ENCODE measurements at places on chromosomes 2 and 18.
A peak's percentile ranks its signal among the peaks of the same experiment; 100 is the strongest.

GRCh38 chr18:75533950-75534349 lies 106.4 kb upstream of the SMIM21 start:
- DNase-seq, result no peak

- no peak for DNase-seq
Observed at GRCh38 chr2:155215037-155215707, 516.7 kb downstream of the KCNJ3 start.

DNA sequence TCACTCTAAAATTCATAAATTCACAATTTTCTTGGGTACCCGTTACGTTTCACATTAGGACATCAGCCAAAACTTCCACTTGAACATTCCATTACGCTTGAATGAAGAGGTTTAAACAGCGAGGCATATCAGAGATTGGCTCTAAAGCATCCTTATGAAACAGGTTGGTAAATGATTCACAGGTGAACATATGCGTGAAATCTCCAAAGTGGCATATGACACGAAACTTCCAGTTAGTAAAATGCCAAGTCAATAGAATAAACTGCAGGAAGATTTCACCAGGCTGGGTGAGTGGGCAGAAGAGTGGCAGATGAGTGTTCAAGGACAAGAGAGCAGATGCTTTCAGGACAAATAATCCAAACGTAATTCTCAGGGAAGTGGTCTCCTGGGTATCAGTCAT lies 33.9 kb upstream of the GLS start:
- DNase-seq, result no peak

- no peak for DNase-seq
Observed at GRCh38 chr2:204150721-204151120, 214.2 kb downstream of the ICOS start.

- DNase-seq, result no peak
Observed at GRCh38 chr2:219929835-219930234, 302.4 kb downstream of the SLC4A3 start.

GRCh38 chr18:32714571-32715148 lies 58.2 kb downstream of the KLHL14 start:
- peak; percentile 48 for DNase-seq

GRCh38 chr2:40625849-40626248 lies 174.0 kb upstream of the SLC8A1 start:
- no peak for DNase-seq

DNA sequence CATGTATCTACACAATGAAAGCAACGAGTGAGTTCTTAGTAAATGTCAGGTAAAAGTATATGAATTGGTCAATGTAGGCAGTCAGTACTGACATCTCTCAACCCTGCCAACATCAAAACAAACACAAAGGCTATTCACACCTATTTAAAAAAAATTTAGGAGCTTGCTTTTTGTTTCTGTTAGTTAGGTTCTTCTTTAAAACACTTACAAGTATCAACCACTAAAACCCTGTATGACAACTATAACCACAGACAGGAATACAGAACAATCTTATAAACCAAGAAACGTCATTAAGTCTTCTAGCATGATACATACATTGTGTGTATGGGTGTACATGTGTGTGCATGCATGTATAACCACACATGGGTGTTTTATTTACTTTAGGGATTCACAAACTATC lies 131.0 kb downstream of the TCF4 start:
- DNase-seq, result no peak

DNA sequence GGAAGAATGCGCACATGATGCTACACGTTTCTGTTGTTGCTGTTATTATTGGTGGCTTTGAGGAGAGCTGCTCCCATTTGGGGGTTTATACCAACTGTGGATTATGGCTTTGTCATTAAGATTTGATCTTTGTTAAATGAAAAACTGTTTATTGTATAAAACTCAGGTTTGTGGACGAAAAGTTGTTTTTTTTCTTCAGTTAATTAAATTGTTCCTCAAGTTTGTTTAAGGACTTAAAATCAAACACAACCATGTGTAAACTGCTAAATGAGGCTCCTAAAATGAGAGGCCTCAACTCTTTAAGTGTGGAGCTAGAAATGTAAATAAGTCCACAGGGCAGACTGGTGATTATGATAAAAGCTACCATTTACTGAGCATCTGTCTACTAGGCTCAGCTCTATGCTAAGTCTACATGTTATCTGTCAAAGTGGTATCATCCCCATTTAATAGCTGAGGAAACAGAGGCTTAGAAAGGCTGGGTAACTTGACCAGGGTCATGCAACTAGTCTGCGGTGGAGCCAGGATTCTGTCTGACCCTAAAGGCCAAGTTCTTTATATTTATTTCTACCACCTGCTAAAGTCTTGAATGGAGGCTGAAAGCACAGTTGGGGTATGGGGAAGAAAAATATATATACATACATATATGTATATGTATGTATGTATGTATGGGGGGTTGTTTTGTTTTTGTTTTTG lies 4.1 kb downstream of the MYCN start:
- DNase-seq, result no peak

Data from GM20000 (cell line).